Peyer's patch (tissue), 4 donors: ENCODE measurements at places on chromosomes 4 and X.
A peak's percentile ranks its signal among the peaks of the same experiment; 100 is the strongest.

DNA sequence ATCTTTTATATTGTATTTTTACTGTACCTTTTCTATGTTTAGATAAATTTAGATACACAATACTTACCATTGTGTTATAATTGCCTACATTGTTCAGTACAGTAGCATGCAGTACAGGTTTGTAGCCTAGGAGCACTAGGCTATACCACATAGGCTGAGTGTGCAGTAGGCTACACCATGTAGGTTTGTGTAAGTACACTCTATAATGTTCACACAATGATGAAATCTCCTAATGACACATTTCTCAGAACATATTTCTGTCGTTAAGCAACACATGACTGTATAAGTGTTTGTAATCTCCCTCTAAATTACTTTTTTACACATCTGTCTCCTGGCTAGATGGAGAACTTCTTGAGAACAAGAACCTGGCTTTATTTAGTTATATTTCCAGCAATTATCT, 40.3 kb downstream of the UCHL1 start:
- no peak for DNase-seq

GRCh38 chrX:154349359-154349935, 25.0 kb downstream of the FLNA start:
- DNase-seq, result no peak

GRCh38 chrX:131747173-131747572, 203.3 kb downstream of the OR13H1 start:
- DNase-seq, result peak; percentile 91

DNA sequence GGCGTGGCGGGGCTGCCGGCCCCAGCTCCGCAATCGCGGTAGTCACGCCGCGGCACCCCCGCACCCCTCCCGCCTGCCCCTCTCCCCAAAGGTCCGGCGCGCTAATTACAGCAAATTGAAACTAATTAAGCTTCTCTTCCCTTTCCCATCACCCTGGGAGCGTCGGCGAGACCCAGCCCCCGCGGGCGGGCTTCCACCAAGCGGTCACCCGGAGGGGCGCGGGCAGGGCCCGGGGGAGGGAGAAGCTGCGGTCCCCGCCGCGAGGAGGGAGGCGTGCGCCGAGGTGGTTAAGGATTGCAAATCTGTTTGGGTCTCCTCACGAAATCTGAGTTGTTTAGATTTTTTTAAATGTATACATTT, 13.1 kb downstream of the ARX start:
- no peak for DNase-seq

DNA sequence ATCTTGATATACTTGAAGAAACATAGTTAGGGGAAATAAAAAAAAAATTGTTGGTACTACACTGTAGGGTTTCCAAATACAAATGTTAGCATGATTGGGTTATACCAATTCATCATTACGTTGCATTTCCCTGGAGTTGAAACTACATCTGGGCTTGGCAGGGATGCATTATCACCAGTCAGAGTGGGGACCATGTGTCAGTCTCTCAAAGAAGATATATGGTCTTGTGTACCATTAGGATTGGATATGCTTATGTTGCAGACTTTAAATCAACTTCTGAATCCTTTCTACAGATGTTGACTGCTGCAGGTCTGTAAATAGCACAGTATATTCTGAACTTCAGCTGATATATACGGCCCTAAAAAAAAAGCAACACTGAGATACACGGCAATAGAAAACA, 188.5 kb downstream of the SLIT2 start:
- DNase-seq, result no peak
